Activated CD8-positive, alpha-beta T cell treated with anti-CD3 and anti-CD28 coated beads, Interleukin-2, amount 10 ng/mL, durations not matched to agents 7 days and 5 days (primary cell): ENCODE measurements at places on chromosomes 4 and X. TPM values are rescaled to one million over a fixed set of nuclear protein-coding genes. Genes with fewer than 3 reads are reported as not detected.

CFI gene
- not detected for total RNA-seq

CXCL8 gene
- not detected for total RNA-seq

GAGE12H gene
- total RNA-seq: not detected

POU4F2 gene
- not detected for total RNA-seq

H2BW2 gene
- not detected for total RNA-seq

GLUD2 gene
- 0.60 TPM for total RNA-seq

MAGEA11 gene
- total RNA-seq: not detected

NAP1L2 gene
- total RNA-seq: 0.81 TPM

SYAP1 gene
- 13.0 TPM for total RNA-seq

TCP11X2 gene
- not detected for total RNA-seq

DCAF16 gene
- total RNA-seq: 39.2 TPM

NDNF gene
- total RNA-seq: not detected

SYP gene
- total RNA-seq: 1.1 TPM

MGAT4D gene
- total RNA-seq: not detected

PCDH19 gene
- not detected for total RNA-seq
